ENCODE measurements at places on chromosomes 12 and 14. TPM values are rescaled to one million over a fixed set of nuclear protein-coding genes. Genes with fewer than 3 reads are reported as not detected.

The HIP1R gene
- total RNA-seq = 33.0 TPM

The TAS2R19 gene
- 3.2 TPM for total RNA-seq

The CD4 gene
- 67.6 TPM for total RNA-seq

The RNASE3 gene
- not detected for total RNA-seq

The CDCA3 gene
- total RNA-seq = 1.1 TPM

The CYP27B1 gene
- 2.0 TPM for total RNA-seq

- no peaks in the 10 kb centered on the region for H3K4me1 ChIP-seq
- no peaks in the 10 kb centered on the region for H3K27me3 ChIP-seq
- no peak for DNase-seq
- no peak overlapping the region for H3K27ac ChIP-seq
These were observed 12.4 kb upstream of the SLC6A15 start for GRCh38 chr12:84924981-84925380.

DNA sequence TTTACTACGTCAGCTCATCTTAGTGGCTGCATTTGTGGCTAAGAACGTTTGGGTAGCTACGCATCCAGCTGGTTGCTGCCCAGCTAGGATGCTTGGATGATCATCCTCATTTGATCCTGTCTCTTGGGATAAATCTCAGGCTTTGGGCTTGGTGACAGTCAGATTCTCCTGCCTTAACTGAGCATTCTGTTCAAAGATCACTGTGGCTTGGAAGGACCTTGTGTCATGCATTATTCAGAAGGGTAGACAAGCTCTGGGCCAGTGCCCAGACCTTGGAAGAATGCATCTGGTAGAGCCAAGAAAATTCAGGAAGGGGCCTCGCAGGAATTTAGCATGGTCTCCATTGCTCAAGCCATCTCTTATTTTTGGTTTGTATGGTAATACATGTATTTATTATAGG is 188.4 kb downstream of the NRXN3 start:
- no peaks in the 10 kb centered on the region for H3K36me3 ChIP-seq
- H3K27ac ChIP-seq = no peak overlapping the region
- no peak overlapping the region for H3K4me3 ChIP-seq
- no peak for DNase-seq
- H3K27me3 ChIP-seq = no peaks in the 10 kb centered on the region

GRCh38 chr14:30243207-30243606 is 315.6 kb upstream of the PRKD1 start:
- H3K27me3 ChIP-seq = no peaks in the 10 kb centered on the region
- no peak for DNase-seq
- no peak overlapping the region for H3K4me3 ChIP-seq
- no peaks in the 10 kb centered on the region for H3K36me3 ChIP-seq
- H3K27ac ChIP-seq = no peak overlapping the region

DNA sequence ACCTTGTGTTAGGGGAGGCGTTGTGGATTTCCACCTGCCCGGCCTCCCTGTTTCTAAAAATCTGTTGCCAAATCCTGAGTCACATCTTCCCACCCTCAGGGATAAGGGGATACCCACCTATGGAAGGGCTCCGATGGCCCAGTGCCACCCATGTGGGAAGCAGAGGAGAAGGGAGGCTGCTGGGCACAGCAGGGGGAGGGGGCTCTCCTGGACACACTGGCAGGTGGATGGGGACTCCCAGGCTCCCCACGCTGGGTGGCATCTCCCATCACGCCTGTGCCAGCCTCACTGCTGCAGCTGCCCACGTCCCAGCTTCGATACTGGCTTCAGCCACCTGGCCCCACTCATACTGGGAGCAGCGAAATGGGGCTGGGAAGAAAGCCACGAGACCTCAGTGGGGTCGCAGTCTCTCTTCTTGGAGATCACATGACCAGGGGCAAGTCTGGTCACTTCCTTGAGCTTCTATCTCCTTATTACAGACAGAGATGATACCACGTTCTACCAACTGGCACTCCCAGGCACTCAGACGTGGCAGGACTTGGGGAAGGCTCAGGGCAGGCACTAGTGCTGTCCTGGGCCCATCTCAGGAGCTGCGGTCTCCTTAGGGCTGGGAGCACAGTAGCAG is 72.2 kb downstream of the PITPNM2 start:
- no peaks in the 10 kb centered on the region for H3K36me3 ChIP-seq
- no peak overlapping the region for H3K4me3 ChIP-seq
- peaks cover 15% of the 10 kb centered on the region for H3K4me1 ChIP-seq
- H3K27ac ChIP-seq = no peak overlapping the region
- no peak for DNase-seq

DNA sequence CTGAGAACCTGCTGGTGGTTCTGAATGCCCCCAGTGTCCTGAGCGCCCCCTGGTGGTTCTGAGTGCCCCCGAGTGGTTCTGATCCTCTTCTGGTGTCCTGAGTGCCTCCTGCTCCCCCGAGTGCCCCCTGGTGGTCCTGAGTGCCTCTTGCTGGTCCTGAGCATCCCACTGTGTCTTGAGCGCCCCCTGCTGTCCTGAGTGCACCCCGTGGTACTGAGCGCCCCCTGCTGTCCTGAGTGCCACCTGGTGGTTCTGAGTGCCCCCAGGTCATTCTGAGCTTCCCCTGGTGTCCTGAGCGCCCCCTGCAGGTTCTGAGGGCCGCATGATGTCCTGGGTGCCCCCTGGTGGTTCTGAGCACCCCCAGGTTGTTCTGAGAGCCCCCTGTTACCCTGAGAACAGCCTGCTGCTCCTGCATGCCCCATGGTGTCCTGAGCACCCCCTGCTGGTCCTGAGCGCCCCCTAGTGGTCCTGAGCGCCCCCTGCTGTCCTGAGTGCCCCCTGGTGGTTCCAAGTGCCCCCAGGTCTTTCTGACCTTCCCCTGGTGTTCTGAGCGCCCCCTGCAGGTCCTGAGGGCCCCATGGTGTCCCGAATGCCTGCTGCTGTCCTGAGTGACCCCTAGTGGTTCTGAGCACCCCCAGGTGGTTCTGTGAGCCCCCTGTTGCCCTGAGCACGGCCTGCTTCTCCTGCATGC is 1165.4 kb downstream of the TMEM121 start:
- H3K27me3 ChIP-seq = peaks cover 10% of the 10 kb centered on the region
- peak; percentile 67 for DNase-seq
- H3K4me3 ChIP-seq = no peak overlapping the region
- H3K4me1 ChIP-seq = no peaks in the 10 kb centered on the region
- H3K36me3 ChIP-seq = no peaks in the 10 kb centered on the region
- H3K27ac ChIP-seq = no peak overlapping the region

GRCh38 chr12:15444523-15444922 is 122.2 kb downstream of the PTPRO start:
- H3K4me3 ChIP-seq = no peak overlapping the region
- H3K4me1 ChIP-seq = no peaks in the 10 kb centered on the region
- no peaks in the 10 kb centered on the region for H3K27me3 ChIP-seq
- no peaks in the 10 kb centered on the region for H3K36me3 ChIP-seq

DNA sequence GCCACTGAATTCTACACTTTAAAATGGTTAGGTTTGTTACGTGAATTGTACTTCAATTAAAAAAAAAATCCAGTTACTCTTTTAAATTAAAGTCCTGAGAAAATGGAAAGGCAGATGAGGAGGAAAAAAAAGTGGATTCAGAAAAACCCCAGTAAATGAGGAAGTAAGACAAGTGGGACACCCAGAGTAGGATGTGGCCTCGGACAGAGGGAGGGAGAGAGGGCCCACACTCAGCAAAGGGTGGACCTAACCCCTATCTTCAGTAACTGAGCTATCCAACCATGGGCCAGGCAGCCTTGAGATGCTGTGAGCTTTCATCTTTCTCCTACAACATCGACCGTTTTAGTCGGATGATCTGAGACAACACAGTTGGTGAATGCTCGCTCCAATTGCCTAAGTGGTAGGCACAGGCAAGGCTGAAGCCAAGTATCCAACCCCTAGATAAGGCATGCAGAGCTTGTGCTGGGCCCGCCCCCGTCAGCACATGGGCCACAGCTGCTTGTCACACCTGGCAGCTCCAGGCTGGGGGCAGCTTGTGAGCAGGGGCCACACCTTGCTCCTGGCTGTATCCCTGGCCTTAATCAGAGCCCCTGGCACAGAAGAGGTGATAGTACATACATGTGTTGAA is 142.1 kb downstream of the TTC7B start:
- no peaks in the 10 kb centered on the region for H3K36me3 ChIP-seq
- H3K4me3 ChIP-seq = no peak overlapping the region
- peaks cover 12% of the 10 kb centered on the region for H3K4me1 ChIP-seq
- H3K27me3 ChIP-seq = no peaks in the 10 kb centered on the region

DNA sequence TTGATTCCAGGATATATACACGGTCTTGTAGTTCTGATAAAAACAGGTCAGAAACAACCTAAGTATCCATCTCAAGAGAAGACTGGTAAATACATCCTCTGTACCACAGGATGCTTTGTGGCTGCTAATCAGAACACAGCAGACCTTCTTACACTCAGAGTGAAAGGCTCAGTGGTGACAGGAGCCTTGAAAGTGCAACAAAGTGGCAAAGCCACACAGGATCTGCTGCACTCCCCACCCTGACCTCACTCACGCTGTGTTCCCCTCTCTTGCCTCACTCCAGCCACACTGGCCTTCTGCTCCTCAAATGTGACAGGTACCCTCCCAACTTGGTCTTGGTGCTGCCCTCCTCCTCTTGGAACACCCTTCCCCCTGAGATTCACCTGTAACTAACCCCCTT is 98.1 kb upstream of the GRIP1 start:
- DNase-seq = no peak
- H3K4me1 ChIP-seq = no peaks in the 10 kb centered on the region
- H3K36me3 ChIP-seq = no peaks in the 10 kb centered on the region

DNA sequence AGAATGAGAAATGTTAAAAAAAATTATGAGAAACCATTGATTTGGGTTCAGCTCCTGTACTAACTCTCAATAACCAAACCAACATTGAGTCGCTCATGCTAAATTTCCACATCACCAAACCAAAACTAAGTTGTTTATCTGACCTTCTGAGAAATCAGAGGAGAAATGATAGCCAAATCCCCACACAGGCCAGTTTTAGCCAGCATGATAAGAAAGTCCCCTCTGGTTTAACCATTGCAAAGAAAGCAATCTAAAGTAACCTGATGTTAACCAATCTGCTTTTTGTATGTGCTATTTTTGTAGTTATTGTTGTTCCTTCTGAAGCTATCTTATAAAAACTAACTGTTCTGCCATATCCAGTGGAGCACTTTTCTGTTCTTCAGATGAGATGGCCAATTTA is 599.7 kb downstream of the SLC16A7 start:
- H3K36me3 ChIP-seq = no peaks in the 10 kb centered on the region
- H3K4me3 ChIP-seq = no peak overlapping the region
- no peaks in the 10 kb centered on the region for H3K27me3 ChIP-seq

GRCh38 chr12:124389138-124389724 is 94.3 kb downstream of the RFLNA start:
- peaks cover 26% of the 10 kb centered on the region for H3K36me3 ChIP-seq

DNA sequence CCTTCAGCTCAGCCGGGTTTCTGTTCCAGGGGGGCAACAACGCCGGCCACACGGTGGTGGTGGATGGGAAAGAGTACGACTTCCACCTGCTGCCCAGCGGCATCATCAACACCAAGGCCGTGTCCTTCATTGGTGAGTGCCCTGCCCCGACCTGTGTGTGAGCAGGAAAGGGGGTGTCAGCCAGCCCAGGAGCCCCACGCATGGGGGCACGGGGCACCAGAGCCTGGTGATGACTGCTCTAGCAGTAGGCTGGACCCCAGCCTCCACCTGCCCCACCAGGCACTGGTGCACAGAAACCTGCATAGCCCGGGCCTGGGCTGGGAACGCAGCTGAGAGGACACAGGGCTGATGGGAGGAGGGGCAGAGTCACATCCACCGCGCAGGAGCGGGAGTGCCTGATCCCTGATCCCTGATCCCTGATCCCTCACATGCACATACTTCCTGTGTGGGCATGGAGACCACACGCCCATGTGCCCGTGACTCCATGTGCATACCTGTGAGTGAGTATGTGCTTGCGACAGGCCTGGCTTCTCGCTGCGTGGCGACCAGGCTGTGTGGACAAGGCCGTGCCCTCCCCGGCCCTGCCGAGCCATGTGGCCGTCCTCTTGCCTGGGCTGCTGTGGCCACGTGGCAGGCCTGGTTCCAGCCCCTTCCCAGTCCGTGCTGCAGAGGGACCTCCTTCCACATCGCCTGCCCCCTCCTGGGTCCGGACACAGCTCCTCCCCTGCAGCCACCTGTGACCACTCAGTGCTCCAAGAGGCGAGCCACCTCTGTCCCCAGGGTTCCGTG is 11.2 kb downstream of the ADSS1 start:
- no peaks in the 10 kb centered on the region for H3K36me3 ChIP-seq
- peaks cover 28% of the 10 kb centered on the region for H3K4me1 ChIP-seq

DNA sequence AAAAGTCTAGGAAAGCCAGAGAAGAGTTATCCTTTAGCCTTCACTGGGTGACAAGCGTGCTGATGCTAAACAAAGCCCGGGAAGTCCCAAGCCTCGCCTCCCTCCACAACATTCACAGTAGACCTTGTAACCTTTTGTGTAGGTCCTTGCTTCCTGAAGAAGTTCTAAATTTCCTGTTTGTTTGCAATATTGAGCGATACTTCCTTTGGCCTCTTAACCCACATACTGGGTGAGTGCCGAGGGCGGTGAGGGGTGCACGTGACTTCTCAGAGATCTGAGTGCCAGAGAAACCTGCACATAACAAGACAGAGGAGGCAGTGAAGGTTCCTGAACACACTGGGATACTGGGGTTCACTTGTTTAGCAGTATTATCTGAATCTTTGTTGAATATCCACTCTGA is 134.3 kb downstream of the PLXNC1 start:
- DNase-seq = peak; percentile 80
- H3K36me3 ChIP-seq = no peaks in the 10 kb centered on the region
- H3K27me3 ChIP-seq = no peaks in the 10 kb centered on the region
- peaks cover 13% of the 10 kb centered on the region for H3K4me1 ChIP-seq
- H3K4me3 ChIP-seq = no peak overlapping the region

DNA sequence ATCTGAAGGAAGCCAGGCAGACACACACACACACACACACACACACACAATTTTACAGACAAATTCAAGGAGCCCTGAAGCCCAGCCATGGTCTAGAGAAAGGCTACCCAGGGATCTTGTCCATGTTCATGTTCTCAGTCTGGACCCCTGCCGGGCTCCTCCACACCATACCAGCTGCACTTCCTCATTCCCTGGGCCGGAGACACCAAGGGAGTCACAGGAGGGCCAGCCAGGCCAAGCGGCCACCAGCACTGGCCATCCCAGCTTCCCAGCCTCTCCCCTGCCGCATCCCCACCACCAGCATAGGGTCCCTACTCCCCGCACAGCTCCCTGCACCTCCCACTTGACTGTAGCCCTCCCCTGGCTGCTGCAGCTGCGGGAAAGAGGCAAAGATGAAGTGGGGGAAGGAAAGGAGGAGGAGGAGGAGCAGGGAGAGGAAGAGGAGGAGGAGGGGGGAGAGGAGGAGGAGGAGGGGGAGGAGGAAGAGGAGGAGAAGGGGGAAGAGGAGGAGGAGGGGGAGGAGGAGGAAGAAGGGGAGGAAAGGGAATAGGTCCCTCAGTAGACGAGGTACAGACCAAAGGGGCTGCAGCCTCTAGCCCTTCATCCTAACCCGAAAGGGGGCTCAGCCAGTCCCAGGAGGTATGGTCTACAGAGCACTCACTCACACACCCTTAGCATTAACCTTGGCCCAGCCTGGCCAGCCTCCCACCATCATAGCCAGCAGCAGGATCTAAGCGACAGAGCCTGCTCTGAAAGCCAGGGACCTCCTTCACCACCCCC is 293.2 kb downstream of the DPF3 start:
- H3K4me3 ChIP-seq = no peak overlapping the region
- no peak overlapping the region for H3K27ac ChIP-seq
- peaks cover 8% of the 10 kb centered on the region for H3K27me3 ChIP-seq
- H3K4me1 ChIP-seq = no peaks in the 10 kb centered on the region
- no peaks in the 10 kb centered on the region for H3K36me3 ChIP-seq

Data from upper lobe of right lung (tissue), 1 donor.